SJSA1 (cell line): ENCODE measurements at places on chromosomes 1 and 21.

DNA sequence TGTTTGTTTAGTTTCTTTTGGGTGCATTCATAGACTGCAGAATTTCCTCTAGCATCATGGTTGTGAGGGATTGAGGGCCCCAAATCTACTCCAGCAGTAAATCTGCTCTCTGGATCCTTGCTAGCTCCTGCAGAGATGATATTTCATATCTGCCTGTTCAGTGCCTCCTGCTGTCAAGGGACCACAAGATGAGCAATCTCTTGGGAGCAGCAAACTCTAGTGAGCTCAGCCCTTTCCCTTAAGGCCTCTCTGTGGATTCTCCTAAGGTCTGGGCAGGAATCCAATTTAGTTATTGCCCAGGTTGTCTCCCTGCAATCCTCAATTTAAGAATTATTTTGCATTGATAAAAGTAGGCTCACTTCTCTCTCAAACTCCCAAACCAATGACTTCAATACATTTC is 76.9 kb downstream of the RGS18 start:
- no peak for DNase-seq

DNA sequence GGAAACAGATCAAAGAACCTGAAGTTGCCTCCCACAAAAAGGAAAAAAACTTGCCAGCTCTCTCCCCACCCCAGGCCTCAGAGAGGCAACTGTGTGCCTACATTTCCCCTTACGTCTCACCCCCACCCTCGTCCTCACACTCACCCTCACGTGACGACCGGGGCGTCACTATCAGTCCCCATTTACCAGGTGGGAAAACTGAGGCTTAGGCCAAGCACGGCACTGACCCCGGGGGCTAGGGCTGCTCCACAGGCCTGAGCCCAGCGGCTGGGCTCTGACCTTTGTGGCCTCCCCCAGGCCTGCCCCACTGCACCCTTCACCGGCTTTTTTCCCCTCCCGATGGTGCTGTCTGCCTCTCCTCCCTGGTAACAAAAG is 51.5 kb upstream of the RUNX3 start:
- DNase-seq: no peak

GRCh38 chr1:166139735-166140134 is 27.1 kb downstream of the FAM78B start:
- DNase-seq: no peak

GRCh38 chr1:224499204-224499603 is 64.6 kb upstream of the WDR26 start:
- DNase-seq: no peak

- DNase-seq: no peak
Observed at GRCh38 chr1:110233861-110234260, 23.7 kb downstream of the KCNC4 start.

DNA sequence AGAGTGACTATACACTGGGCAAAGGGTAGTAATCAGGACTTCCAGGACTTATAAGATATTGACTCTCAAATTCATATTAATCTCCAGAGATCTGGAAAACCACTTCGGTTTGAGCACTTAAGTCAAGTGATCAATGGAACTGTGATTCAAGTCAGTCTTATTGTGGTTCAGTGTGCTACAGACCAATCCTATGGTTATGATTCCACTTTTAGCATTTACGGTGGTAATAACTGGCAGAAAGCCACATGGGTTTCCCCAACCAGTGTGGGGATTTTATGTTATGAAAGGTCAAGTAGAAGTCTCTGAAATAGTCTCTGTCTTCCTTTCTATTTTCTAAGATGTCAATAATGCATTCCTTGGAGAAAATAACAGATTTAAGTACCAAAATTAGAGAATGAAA is 151.3 kb upstream of the NEGR1 start:
- no peak for DNase-seq

DNA sequence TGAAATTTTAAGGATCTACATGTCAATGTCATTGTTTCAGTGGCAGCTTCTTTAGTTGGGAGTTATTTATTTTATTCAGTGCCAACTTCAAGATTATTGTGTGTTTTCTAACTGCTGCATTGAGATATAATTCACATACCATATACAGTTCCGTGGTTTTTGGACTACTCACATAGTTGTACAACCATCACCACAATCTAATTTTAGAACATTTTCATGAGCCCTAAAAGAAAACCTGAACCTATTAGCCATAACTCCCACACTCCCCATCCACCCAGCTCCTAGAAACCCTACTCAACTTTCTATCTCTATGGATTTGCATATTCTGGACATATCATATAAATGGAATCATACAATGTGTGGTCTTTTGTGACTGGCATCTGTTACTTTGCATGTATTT is 220.0 kb downstream of the LRRC40 start:
- no peak for DNase-seq

- no peak for DNase-seq
Observed at GRCh38 chr1:184283999-184284398, 102.8 kb upstream of the C1orf21 start.

GRCh38 chr21:42146821-42147220 is 72.1 kb upstream of the ABCG1 start:
- DNase-seq: no peak

DNA sequence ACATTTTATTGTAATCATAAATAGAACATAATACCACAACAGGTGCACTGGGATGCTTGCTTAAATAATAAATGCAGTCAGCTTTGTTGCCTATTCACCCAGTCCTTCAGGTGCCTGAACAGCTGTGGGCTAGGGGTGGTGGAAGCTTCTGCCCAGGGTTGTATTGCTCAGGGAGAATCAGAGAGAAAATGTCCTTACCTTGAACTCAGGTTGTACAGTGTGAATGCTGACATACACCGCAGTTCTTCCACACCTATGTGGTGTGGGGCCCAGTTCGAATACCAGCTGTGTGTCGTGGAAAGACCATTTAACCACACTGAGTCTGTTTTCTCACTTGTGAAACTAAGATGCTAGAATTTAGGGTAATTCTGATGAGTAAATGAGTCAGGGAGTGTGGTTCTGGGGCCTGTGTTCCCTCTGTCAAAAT is 115.7 kb upstream of the ATP1A1 start:
- DNase-seq: no peak

GRCh38 chr1:200733907-200734306 is 4.8 kb upstream of the CAMSAP2 start:
- no peak for DNase-seq

GRCh38 chr1:150545486-150546032 is 3.6 kb upstream of the ADAMTSL4 start:
- DNase-seq: no peak

DNA sequence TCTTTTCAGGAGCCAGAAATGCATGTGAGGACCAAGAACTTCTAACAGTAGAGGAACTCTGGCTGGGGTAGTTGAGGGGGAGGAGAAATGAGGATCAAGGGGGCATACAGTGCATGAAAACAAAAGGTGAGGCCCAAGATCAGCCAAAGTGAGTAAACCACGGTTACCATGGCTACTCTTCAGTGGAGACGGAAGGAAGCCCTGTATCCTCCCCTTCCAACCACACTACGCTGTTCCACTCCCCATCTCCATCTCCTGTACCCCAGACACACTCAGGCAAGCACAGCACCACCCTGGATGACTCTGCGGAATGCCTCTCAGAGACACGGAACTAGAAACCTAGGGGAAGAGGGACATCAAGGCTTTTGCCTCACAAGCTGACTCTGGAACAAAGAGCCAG is 157.6 kb upstream of the CAMK1G start:
- DNase-seq: no peak

DNA sequence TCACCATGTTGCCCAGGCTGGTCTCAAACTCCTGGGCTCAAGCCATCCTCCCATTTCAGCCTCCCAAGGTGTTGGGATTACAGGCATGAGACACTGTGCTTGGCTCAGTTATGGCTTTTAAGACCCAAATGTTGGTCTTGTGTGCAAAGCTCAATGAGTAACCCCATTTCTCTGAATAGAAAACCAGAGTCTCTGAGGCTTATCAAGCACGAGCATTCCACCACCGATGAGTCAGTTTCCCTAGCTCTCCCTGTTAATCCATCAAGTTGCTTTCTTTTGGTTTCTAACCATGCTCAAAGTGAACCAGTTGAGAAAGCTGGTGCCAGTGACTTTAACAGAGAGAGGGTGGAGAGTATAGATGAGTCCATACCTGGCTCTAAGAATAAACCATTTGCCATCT is 350.9 kb upstream of the ADGRL2 start:
- no peak for DNase-seq

GRCh38 chr21:28801906-28802305 is 190.8 kb downstream of the LTN1 start:
- no peak for DNase-seq

- no peak for DNase-seq
Observed at GRCh38 chr1:74835051-74835450, 102.1 kb downstream of the TYW3 start.

DNA sequence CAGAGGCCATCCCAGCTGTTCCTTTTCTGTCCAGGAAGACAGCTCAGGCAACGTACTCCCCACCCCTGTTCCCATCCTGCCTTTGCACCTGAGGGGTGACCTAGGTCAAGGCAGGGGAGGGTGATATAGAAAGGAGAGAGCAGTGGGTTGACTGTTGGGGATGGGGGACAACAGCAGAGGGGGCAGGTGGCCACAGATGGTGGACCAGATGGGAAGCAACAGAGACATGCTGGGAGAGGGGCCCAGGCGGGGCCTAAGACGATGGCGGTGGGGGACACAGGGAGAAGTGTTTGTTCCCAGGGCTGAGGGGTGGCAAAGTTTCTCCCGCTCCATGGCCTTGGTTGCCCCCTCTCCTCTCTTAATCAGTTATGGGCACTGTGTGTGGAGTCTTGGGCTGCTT is 6.3 kb downstream of the CELSR2 start:
- DNase-seq: no peak

DNA sequence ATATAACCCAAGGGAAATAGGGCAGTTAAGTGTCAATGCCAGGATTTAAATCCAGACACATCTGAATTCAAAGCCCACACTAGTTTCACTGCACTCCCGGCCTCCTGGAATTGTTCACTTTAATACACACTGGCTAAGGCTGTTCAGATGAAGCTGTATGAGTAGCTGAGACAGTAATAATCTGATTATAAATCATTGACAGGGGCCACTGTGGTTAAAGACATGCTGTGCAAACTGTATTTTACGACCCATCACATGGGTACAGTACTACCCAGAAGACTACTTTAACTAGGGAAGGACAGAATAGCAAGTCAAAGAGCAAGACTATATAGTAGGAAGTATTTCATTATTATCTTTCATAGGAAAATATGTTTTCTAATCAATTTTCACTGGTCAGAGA is 16.1 kb upstream of the NTNG1 start:
- DNase-seq: no peak

DNA sequence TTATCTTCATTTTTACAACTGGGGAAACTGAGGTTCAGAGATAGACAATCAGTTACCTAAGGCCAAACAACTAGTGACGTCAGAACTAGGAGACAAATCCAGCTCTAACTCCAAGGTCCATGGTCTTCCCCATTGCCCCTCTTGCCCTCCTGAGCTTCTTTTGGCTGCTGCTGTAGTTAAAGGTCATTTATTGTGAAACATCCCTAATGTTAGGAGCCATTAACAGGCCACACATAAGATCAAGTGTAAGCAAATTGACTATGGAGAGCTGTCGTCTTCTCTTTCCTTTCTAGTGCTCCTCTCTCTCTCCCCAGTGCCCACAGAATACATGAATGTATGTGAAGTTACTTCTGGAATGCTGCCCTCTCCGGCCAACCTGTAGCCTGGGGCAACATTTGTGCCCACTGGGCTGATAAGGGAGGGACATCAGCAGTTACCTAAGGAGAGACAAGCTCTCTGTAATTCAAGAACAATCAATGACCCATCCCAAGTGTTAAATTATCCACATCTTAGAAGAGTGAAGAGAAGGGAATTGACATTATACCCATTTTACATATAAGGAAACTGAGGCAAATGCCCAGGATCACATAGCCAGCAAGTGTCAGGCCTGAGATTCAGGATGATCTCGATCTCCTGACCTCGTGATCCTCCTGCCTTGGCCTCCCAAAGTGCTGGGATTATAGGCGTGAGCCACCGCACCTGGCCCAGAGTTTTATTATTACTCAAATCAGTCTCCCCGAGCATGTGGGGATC is 40.1 kb downstream of the PTAFR start:
- DNase-seq: no peak

GRCh38 chr1:195236991-195237889 is 1371.0 kb downstream of the KCNT2 start:
- no peak for DNase-seq

GRCh38 chr1:96357141-96357765 is 364.3 kb upstream of the PTBP2 start:
- no peak for DNase-seq

DNA sequence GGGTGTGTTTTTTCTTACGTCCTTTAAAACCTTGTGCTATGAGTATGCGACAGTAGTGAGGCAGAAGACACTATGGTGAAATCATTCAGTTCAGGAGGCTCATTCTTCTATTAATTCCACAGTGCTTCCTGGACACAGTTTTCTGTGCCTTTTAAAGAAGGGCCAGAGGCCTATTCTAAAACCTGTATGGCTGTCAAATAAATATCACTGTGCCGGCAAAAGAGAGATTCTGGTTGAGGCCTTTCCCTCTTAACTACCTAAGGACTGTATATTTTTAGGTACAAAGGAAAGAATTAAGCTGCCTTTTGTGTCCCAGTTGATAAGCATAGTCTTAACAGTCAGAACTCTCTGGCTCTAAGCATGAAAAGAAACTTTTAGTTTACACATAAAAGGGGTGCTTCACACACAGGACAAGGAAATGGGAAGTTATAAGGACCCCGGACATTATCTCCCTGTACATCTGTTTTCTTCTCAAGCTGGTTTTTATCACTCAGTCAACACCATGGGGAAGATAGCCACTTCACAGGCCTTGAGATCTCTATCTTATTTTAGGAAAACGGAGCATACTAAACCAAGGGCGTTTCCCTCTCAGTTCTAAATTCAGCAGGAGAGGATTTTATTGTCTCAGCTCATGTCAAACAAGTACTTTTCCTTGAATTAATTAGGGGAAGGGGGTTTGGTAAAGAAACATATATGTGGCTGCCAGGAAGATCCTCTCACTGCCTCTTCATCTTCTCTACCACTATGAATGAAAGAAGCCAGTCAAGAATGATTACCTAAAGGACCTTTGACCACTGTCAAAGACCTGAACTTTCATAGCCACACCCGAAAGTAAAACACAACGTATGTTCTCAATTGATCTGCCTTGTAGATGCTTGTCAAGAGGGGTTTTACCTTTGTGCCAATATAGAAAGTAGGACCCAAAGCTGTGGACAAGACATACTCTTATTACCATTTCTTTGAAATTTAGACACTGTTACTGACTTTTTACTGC is 71.4 kb upstream of the HSPA13 start:
- no peak for DNase-seq
